ENCODE measurements at places on chromosomes 12 and 14. TPM values are rescaled to one million over a fixed set of nuclear protein-coding genes. Genes with fewer than 3 reads are reported as not detected.

GRCh38 chr14:56390859-56391258 is 188.7 kb upstream of the TMEM260 start:
- H3K27me3 ChIP-seq: no peaks in the 10 kb centered on the region
- H3K27ac ChIP-seq: no peak overlapping the region
- H3K4me1 ChIP-seq: no peaks in the 10 kb centered on the region

- H3K27ac ChIP-seq: peak overlapping the region; percentile 27
- H3K4me1 ChIP-seq: peaks cover 6% of the 10 kb centered on the region
- no peak overlapping the region for H3K4me3 ChIP-seq
- DNase-seq: peak; percentile 29
- no peaks in the 10 kb centered on the region for H3K36me3 ChIP-seq
- H3K27me3 ChIP-seq: no peaks in the 10 kb centered on the region
Observed at GRCh38 chr12:71780237-71780822, 25.7 kb downstream of the RAB21 start.

GRCh38 chr12:103333676-103334075 is 162.1 kb downstream of the C12orf42 start:
- H3K27ac ChIP-seq: no peak overlapping the region
- no peaks in the 10 kb centered on the region for H3K4me1 ChIP-seq
- peaks cover 2% of the 10 kb centered on the region for H3K36me3 ChIP-seq
- no peak for DNase-seq

GRCh38 chr14:95522116-95522515 is 5.7 kb upstream of the SYNE3 start:
- peaks cover 88% of the 10 kb centered on the region for H3K4me1 ChIP-seq
- H3K36me3 ChIP-seq: no peaks in the 10 kb centered on the region
- DNase-seq: no peak
- H3K27me3 ChIP-seq: no peaks in the 10 kb centered on the region

DNA sequence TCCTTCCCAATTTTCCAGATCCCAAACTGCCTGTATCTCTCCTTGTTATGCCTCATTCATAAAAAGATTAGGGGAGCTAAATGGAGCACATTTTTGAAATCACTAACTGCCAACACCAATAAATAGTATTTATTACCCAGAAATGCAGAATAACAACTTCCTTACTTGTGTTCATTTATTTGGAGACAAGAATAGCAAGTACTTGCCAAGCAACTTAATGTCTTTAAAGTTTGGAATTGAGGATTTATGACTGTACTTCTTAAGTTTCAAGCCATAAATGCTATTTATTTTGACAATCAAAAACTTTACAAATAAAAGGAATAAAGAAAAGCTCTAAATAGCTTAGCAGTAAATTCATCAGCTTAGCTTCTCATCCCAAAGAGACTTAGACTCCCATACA is 626.1 kb upstream of the NOVA1 start:
- no peak overlapping the region for H3K4me3 ChIP-seq
- H3K27me3 ChIP-seq: no peaks in the 10 kb centered on the region
- peaks cover 16% of the 10 kb centered on the region for H3K36me3 ChIP-seq
- H3K27ac ChIP-seq: no peak overlapping the region
- no peaks in the 10 kb centered on the region for H3K4me1 ChIP-seq

Gene LALBA
- total RNA-seq: not detected
